ENCODE measurements at places on chromosomes 4 and X.
A peak's percentile ranks its signal among the peaks of the same experiment; 100 is the strongest.

DNA sequence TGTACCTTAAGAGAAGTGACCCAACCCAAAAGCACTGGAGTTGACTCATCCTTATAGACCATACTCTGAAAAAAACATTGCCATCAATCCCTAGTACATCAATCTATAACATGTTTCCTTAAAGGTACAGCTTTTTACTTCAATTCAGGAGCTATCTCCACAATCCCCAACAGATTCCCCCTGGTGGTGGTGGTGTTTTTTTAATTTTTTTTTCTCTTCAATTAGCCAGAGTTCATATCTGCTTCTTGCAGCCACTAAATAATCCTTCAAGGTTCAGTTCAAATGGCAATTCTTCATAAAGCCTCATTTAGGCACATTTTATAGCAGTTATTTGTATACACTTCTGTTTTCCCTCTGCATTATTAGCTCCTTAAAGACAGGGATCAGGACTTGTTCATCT, 60.7 kb upstream of the KDR start:
- no peak for DNase-seq

- DNase-seq: no peak
Observed at GRCh38 chrX:116009346-116009745, 161.2 kb upstream of the AGTR2 start.

GRCh38 chr4:10077076-10077475, 39.5 kb downstream of the WDR1 start:
- no peak for DNase-seq

- DNase-seq: no peak
Observed at GRCh38 chrX:69109706-69110105, 55.5 kb downstream of the PJA1 start.

GRCh38 chrX:129961180-129962083, 21.0 kb upstream of the BCORL1 start:
- DNase-seq: peak; percentile 62

GRCh38 chrX:104307341-104307740, 52.6 kb upstream of the ESX1 start:
- no peak for DNase-seq

DNA sequence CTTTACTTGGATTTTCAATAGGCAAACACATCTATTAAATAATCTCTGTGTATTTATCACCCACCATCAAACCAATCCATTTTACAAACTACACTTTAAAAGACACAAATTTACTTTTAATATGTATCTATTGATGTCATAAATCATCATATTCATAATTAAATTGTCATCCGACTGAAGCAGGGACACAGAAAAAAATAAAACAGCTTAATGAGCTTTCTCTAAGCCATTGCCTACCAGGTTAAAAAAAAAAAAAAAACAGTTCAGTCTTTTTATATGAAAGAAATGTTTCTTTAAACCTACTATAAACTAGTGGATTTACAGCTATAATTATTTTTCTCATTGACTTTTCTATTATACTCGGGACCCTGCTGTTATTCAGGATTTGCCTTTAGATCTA, 57.3 kb downstream of the PABPC4L start:
- no peak for DNase-seq

DNA sequence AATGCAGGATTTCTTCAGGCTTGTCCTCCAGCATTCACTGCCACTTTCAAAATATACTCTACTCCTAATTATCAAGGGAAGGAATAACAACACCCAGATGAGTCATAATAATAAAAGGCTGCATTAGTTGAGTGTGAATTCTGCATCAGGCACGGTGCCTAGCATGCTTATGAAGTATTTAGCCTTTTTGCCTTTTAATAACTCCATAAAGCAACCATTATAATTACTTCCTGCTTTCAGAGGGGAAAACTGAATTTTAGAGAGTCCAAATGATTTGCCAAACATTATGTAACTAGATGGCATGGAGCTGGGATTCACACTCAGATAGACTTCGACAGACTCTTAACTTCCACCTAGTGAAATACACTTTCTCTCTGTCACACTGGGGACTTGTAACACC, 2365.5 kb downstream of the PCDH7 start:
- no peak for DNase-seq

- DNase-seq: peak; percentile 31
Observed at GRCh38 chr4:80365928-80366327, 30.4 kb downstream of the CFAP299 start.

DNA sequence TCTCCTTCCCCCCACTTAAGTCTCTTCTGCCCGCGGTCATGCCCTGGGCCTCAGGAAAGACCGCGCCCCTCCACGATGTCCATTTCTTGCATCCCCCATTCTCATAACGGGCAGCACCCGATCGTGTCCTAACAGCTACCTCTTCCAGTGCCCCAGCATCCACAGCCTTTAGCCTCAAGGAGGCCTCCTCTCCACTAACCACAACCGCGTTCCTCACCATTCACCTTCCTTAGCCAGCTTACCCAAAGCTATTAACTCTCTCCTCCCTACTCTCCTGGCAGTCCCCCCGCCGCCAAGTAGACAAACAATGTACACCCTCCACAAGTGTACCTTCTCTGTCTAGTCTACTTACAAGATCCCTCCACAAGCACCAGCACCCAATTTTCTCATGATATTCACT, 58.6 kb upstream of the PAGE5 start:
- no peak for DNase-seq

DNA sequence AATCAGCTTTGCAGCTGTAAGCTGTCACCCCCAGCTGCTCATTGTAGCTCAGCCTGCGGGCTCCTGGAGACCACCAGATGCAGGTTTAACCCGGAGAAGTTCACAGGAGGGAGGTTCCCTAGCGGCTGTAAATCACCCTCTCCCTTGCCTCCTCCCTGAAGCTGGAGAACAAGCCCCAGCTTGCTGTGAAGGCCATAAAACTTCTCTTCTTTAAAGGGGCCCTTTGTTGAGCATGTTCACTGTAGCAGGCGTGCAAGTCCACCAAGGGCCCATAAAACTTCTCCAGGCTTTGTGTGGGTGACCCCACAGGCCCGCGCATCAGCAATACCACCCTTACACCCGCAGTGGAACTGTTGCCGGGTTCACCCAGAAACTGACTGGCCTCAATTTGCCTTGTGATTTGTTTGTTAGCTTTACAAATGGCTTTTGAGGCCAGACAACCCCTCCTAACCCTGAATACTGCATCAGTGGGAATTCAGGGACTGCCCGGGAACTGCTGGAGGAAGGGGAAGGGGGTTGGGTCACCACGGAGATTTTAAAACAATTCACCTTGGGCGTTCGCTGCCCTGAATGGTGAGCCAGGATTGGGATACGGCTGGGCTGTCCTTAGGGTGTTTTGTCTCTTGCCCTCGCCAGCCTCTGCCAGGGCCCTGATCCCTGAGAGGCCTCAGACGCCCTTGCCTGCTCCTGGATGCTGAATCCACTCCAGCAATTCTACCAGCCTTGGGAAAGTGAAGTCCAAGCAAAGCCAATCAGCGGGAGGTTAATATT, 49.5 kb upstream of the ATP6AP2 start:
- DNase-seq: no peak

- DNase-seq: no peak
Observed at GRCh38 chrX:71922686-71923085, 12.0 kb downstream of the NHSL2 start.

DNA sequence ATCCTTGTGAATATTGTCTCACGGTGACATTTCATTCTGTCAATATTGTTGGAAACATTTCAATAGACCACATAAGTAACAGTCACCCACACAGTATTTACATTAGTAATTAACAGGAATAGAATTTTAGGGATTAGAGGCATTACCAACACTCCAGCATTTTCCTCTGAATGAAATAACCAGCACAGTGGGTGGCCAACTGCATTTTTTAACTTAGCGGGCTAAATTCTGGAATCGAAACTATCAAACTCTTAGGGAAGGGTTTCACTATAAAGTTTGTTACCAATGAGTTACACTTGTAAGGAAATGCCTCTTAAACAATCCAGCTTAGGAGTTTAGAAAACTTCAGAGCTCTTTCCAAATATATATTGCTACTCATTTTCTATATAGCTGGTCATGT, 403.0 kb downstream of the ADGRL3 start:
- no peak for DNase-seq

- DNase-seq: no peak
Observed at GRCh38 chr4:84032372-84032771, 466.7 kb downstream of the NKX6-1 start.

GRCh38 chr4:77600521-77601451, 4.8 kb upstream of the CXCL13 start:
- DNase-seq: peak; percentile 6

DNA sequence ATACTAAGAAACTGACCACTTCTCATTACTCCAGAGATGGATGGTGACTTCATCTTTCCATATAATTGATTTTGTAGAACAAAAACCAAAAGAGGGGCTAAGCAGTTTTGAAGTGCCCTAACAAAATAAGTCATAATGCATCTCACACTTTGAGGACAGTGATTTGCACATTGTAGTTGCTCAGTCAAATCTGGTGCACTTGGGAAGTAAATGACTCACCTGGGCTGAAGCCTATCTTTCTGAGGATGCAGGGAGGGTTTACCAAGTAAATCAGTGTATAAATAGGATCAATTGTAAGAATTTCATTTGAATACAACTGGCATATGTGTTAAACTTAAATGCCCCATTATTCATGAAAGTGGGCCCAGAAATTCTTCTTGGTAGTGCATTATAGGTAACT, 134.2 kb downstream of the DCLK2 start:
- no peak for DNase-seq

GRCh38 chr4:184823014-184823413, 2.8 kb downstream of the ACSL1 start:
- DNase-seq: no peak

DNA sequence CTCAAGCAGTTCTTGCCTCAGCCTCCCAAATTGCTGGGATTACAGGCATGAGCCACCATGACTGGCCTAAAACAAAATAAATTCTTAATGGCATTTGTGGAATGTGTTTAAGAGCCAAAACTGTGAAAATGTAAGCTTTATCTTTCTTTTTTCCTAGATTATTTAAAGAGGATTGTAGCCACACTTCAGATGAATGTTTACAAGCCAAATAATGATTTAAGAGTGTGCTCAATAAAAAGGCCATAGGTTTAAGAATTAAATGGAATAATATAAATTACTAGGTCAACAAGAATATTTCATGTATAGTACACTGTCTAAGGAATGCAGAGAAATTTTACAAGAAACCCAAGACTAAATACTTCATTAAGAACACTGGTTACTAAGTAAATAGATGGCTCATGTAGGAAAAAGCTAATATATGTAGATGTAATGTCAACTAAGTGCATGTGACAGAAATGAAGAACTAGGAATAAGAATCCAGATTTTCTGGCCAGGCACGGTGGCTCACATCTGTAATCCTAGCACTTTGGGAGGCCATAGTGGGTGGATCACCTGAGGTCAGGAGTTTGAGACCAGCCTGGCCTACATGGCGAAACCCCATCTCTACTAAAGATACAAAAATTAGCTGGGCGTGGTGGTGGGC, 21.3 kb upstream of the UGDH start:
- DNase-seq: no peak

DNA sequence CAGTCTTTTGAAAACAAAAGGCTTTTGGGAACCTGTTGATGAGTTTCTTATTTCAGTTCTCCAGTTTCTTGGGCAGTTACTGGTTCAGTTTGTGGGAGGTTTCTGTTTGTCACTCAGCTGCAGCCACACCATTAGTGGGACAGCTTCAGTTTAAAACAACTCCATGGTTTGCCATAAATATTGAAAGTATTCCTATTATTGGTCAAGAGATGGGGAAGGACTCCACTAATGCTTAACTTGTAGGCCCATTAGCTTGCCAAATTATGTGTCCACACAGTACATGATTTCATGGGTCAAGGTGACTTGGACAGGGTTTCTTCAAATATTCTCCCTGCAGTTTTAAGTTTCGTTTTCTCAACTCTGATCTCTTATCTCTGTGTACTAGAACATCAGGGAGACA, 15.5 kb upstream of the ASIC5 start:
- no peak for DNase-seq

- no peak for DNase-seq
Observed at GRCh38 chr4:116588783-116589182, 496.6 kb downstream of the TRAM1L1 start.

DNA sequence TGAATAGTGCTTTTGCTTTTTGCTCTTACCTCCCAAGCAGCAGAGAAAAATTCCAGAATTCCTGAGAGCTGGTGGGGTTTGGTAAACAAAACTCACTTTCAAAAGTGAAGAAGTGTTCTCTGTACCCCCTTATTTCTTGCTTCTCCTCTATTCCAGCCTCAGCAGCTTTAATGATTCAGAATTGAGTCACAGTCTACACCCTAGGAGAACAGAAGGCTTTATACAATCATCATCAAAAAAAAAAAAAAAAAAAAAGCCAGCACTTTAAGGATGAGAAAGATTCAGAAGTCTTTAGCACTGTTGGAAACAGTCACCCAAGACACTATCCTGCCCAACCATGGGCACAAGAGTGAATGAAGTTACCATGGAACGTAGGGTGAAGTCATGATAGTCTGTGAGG, 1583.1 kb upstream of the PCDH10 start:
- DNase-seq: no peak

GRCh38 chr4:101782546-101782945, 8.0 kb upstream of the BANK1 start:
- DNase-seq: no peak

GRCh38 chr4:73617256-73617655, 3.0 kb downstream of the RASSF6 start:
- no peak for DNase-seq

- no peak for DNase-seq
Observed at GRCh38 chr4:125789023-125789422, 474.3 kb downstream of the FAT4 start.

DNA sequence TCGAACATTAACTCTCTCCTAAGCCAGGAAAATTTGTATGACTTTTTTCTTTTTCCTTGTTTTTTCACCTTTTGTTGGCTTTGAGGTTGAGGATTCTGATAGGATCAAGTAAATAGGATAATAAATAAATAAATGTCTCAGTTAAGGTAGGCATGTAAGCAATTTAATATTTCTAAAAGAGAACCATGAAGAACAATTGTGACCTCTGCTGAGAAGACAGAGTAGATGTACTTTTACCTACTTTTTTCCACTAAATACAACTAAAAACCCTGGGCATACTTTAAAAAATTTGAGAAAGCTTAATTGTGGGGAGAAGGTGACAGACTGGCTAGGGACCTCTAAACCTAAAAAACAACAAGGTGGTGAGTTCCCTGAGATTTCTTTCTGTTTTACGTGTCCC, 31.6 kb upstream of the CLNK start:
- DNase-seq: no peak

DNA sequence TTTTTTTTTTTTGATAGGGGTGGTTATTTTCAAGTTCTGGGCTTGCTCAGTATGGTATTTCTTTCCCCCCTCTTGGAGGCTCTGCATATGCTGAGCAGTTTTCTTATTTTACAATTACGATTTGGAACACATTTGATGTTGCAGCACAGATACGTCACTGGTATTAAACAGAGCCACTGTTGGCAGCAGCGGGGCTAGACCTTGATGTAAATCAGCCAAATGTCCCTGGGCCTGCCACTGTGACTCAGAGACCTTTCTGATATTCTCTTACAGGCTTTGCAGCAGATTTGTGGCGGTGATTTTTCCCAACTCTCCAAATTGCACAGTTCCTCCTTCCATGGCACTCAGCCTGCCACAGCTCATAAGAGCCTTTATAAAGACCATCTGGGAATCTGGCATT, 81.1 kb downstream of the VMA21 start:
- DNase-seq: no peak

- DNase-seq: no peak
Observed at GRCh38 chrX:143664302-143664701, 28.4 kb upstream of the SLITRK4 start.
